ENCODE measurements at places on chromosomes 6 and 20. TPM values are rescaled to one million over a fixed set of nuclear protein-coding genes. Genes with fewer than 3 reads are reported as not detected.

DNA sequence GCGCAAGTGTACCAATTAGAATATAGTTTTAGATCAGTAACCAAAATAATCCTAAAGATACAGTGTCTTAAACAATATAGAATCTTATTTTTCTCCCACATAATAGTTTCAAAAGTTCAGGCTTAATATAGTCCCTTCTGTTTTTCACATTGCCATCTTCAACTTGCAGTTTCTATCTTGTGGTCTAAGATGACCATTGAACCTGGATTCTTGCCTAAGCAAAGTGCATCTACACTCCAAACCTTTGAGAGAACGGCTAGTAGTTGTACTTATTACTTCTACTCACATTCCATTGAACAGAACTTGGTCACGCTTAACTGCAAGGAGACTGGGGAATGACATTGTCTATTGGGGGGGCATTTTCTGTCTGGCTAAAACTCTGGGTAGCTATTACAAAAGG lies 373.0 kb downstream of the LMBRD1 start:
- DNase-seq, result no peak

DNA sequence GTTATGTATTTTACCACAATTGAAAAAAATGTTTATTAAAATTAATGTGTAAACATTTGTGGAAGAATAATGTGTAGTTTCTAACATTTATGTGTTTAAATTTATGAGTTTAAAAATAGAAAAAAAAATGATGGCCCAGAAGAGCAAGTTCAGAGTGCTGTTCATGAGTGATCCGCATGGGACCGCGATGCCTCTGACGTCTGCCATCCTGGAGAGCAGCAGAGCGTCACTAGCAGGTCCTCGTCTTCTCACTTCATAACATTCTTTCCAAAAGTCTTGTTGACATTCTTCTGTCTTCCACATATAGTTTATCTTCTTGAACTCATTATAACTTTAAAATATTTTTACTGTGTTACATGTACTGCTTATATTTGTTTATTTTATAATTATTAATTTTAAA lies 15.5 kb downstream of the BTNL2 start:
- no peak for DNase-seq

- no peak for DNase-seq
Observed at GRCh38 chr6:39785281-39785680, 6.9 kb upstream of the DAAM2 start.

DNA sequence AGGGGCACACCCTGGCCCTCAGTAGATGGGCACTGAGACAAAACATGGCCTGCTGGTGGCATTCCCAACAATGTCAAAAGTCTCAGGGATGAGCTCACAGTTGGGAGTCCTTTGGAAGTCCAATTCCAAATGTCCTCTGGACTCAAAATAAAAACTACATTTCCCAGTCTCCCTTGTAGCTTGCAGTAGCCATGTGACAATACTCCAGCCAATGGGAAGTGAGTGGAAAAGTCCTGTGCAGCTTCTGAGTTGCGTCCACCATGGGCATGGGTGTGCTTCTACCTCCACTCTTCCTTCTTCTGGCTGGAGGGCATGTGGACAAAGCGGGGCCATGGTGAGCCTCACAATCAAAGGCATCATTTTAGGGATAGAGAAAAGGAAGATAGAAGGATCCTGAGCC lies 5.8 kb upstream of the ADAM33 start:
- DNase-seq, result peak; percentile 29

DNA sequence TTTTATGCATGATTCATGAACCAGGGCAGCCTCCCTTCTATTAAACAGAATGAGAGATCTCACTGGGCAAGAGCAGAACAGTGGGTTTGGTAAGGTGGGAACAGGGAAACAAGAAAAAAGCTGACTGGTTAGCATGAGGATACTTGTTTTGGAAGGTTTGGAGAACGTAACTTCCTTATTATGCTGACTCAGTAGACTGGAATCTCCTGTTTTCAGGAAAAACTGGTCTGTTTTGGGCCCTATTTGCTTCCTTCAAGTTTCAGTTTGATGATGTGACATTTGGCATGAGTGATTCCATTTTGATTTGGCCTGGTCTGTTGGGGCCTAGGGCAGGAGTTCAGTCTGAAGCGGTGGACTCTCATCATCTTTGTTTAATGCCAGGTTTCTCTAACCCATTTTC lies 172.0 kb downstream of the MYLK4 start:
- no peak for DNase-seq

DNA sequence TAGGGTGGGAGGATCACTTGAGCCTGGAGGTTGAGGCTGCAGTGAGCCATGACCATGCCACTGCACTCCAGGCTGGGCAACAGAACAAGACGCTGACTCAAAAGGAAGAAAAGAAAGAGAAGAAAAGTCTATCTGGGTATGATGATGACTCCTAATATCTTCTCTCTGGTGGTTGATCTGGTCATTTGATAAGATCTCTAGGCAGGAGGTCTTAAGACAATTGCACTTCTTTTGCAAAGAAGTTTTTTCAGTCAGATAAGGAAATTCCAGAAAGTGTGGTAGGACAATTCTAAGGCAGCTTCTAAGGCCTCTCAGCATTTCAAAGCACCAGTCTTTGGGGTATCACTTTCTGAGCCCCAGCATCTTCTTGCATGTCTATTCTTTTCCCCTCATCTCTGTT lies 7.7 kb upstream of the AIF1 start:
- no peak for DNase-seq

DNA sequence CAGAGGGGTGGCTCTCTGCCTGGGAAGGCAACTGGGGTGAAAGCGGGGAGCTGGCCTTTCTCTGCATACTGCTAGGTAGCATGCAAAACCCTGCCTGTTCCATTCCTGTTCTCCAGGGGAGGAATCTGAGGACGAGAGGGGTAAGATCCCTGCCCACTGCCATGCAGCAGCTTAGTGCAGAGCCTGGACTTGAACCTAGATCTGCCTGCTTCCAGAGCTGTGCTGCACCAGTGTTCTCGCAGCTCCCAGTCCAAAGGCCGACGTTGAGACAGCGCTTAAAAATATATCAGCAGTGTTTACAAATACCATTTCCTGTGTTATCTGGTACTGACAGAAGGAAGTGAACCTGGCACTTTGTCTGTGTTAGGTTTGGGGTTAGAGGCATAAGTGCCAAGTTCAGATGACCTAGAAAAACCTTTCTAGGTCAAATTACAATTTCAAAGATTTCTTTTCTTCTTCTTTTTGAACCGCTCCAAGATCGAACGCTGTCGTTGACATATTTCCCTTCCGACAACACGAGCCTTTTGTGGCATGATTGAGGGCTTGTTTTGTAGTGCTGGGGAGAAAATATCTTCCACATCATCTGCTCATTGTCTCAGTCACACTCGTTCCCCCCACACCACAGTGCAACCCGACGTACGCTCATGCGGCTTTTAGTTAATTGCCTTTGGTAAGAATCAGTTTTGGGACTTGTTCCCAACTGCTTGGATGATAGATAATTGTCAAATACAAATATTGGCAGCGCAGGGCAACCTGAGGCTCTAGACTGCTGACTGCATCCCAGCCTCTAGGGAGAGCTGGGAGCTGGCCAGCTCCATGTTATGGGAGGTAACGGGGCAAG lies 44.6 kb downstream of the TOX2 start:
- DNase-seq, result no peak

- DNase-seq, result no peak
Observed at GRCh38 chr20:57460781-57461465, 64.0 kb downstream of the CTCFL start.

DNA sequence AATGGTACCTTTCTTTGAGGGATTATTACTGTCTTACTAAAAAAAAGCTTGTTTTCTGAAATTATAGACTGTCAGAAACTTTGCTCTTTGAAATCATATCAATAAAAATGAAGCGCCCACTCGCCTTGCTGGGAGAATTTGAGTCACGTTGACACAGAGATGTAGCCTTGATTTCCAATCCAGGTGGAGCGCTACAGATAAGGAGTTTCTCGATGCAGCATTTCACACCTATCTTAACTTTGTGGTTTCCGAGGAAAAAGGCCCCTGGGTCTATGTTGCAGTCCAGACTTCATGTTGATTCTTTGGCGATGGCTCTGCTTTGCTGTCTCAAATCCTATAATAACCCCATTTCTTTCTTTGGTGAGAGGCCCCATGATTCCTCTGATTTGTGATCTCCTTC lies 158.1 kb upstream of the ARG1 start:
- no peak for DNase-seq

DNA sequence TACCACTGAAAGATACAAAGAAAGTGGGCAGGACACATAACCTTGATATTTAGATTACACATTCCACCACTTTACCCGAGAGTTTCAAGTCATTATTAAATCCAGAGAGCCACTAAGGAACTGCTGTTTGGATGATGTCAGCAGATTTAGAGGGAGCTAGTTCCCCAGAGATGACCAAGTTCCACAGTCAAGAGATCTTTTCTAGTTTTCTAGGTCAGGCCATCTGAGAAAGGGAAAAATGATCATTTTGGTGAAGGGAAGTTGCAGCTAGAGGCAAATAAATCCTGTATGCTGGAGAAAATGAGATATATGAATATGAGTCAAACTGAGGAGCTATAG lies 147.8 kb downstream of the HS3ST5 start:
- no peak for DNase-seq

IGF2R gene
- 78.4 TPM for total RNA-seq

BPIFA1 gene
- total RNA-seq, result not detected

IPCEF1 gene
- 0.47 TPM for total RNA-seq

ADA gene
- total RNA-seq, result 8.0 TPM
